Brain pericyte (primary cell): ENCODE measurements at places on chromosomes 16 and 17.

DNA sequence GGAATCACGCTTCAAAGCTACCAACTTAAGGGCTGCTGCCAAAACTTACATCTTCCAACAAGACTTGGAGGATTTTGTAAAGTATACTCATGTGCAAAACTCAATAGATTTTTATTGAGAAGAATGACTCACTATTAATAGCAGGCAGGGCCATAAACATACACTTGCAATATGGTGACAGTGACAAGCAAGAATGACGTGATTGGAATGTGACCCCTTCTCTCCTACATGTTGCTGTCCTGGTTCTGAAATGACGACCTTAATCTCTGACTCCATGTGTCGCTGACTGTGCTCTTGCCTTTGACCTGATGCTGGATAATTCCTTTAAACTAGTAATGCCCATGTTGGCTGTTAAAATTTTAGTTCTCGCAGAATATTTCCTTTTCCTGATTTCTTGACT lies 174.5 kb downstream of the PARN start:
- DNase-seq = no peak

DNA sequence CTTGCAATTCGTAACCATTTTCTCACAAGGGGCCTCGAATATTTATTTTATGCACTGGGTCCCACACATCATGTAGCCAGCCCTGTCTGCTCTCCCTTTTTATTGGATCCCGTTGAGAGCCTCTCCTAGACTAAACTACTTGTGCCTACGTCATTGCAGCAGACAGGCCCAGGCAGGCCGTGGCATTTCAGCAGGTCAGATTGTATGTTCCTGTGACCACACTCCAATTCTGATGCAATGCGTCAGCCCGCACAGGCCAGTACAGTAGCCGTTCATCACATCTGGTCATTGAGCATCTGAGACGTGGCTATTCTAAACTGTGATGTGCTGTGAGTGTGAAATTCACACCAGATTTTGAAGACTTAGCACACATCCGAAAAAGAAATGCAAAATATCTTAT lies 42.2 kb downstream of the ABAT start:
- DNase-seq = no peak

- DNase-seq = no peak
Observed at GRCh38 chr16:35311475-35311874, 1852.1 kb downstream of the TP53TG3F start.

DNA sequence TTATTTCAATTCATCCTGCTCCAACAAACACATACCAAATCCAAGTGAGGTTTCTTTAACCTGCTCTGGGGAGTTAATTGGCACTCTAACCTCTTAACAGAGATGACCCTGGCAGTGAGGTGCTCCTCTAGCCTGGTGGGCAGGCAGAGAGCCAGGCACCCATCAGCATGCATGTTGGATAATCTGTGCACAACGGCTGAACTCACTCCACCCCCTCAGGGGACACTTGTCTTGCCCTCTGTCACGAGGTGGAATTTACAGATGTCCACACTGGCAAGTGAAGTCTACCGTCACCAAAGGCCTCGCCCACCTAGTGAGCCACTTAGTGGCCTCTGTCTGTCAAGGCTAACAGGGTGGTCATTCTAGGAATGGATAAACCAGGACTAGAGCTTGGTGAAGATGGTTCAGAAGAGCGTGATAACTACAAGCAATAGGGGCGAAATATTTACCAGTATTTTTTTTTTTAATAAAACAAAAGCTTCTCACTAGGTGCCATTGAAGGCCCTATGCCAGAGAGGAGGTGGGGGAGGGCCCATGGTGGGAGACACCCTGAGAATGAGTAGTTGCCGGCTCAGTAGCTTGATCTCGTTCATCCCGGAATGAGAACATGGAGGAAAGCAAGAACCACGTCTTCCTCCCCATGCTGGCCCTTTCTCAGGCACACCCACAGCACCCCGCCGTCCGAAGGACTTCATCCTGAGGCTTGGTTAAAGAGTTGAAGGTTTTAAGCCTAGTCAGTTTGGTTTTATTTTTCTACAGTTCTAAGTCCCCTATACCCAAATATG lies 25.2 kb downstream of the PLD6 start:
- DNase-seq = no peak

DNA sequence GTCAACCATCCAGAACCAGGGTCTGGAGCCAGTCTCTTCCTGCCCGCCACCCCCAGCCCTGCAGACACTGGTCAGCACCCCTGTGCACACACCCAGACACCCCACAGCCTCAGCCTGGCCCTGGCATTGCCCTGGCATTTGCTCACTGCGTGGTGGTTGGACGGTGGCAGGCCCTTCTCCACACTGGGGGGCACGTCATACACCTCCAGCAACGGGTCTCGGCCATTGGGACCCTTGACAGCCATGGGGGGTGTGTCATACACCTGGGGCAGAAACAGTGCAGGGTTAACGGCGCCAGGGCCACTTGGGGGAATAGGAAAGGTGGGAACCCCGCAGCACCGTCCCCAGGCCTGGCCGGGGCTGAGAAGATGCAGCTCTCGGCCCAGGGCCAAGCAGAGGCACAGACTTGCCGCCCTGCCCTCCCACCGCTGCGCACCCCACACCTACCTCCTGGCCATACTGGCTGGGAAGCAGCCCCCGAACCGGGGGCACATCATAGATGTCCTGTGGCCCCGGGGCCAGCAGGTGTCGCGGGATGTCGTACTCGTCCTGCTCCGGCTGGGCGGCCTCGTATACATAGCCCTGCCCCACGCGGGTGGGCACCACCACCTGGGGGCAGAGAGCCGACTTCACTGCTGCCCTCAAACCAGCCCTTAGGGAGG lies 14.6 kb downstream of the BCAR1 start:
- DNase-seq = no peak

GRCh38 chr16:82643936-82644630 lies 17.3 kb downstream of the CDH13 start:
- no peak for DNase-seq

DNA sequence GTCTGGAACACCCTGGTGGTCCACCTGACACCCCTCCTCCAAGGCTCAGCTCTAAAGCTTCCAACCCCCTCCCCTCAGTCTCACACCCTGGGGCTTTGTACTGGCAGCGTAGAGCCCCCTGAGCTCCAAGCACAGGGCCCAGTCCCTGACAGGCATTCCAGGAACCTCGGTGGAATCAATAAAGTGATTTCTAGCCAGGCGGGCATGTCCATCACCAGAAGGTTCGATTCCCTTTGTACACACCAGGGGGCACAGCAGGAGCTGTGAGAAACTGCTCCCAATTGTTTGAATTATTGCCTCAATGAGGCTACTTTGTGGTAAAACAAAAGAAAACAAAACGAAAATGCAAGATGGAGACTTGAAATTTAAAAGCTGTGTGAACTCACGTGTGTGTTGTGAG lies 51.8 kb downstream of the SMPD3 start:
- no peak for DNase-seq

DNA sequence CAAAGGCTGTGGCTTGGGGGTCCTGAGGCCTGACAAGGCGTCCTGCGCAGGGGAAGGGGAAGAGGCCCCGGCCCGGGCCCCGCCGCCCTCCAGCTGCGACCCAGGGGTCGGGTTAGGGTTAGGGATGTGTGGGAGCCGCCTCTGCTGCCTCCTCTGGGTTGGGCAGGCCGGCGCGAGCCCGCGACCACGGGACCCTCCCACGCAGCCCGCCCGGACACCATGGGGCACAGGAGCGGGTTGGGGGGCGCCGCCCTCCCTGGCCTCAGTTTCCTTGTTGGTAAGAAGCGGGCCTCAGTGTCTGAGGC lies 386 bp downstream of the CIAO3 start:
- no peak for DNase-seq

DNA sequence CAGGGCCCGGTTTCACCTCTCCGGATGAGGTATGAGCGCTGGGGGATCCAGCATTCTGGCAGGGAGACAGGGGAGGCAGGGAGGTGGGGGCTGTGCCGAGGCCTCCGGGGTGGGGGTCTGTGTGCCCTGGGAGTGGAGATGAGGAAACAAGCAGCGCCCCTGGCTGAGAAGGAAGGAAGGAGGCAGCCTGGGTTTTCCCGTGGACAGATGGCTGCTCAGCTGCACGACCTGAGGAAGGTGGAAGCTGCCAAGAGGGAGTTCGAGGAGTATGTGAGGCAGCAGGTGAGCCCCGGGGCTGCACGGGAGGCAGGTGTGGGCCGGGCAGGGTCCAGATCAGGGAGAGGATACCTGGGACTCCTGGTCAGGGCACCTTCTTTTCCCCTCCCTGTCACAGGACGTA lies 4.3 kb downstream of the RNF112 start:
- DNase-seq = no peak

GRCh38 chr16:66651965-66652364 lies 44.6 kb downstream of the CMTM4 start:
- DNase-seq = no peak

DNA sequence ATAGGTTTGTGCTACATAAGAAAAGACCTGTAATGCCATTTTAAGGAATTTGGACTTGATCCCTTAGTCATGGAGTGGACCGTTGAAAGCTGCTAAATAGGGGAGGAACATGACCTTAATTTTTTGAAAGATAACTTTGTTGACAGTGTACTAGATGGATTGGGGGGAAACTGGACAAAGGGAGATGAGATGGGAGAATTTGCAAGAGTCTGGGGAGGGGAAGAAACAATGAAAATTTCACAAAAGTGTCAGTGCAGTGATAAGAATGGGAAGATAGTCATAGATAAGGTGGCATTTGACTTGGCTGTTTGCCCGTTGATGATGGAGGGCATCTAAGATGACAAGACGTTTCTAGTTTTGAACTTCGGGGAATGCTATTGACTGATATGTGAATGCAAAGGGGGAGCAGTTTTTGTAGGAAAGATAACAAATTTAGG lies 22.3 kb upstream of the KRT10 start:
- DNase-seq = no peak

GRCh38 chr16:23826528-23827045 lies 9.2 kb upstream of the PRKCB start:
- no peak for DNase-seq

DNA sequence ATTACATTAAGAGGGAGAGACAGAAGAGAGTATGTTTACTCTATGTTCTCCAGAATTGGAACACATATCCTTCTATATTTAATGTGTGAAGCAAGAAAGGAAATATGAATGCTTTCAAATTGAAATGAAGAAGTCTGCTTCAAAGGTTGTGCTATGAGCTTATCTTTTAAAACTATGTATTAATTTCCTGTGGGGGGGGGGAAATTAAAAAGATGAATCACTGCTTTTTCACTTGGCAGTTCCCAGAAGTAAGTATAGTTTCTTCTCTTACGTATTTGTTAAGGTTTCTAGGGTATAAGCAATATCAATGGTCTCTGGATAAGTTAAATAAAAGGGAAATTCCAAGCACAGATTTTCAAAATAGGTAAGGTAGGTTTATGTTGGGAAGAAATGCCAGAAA lies 7.0 kb downstream of the TERF2 start:
- no peak for DNase-seq

DNA sequence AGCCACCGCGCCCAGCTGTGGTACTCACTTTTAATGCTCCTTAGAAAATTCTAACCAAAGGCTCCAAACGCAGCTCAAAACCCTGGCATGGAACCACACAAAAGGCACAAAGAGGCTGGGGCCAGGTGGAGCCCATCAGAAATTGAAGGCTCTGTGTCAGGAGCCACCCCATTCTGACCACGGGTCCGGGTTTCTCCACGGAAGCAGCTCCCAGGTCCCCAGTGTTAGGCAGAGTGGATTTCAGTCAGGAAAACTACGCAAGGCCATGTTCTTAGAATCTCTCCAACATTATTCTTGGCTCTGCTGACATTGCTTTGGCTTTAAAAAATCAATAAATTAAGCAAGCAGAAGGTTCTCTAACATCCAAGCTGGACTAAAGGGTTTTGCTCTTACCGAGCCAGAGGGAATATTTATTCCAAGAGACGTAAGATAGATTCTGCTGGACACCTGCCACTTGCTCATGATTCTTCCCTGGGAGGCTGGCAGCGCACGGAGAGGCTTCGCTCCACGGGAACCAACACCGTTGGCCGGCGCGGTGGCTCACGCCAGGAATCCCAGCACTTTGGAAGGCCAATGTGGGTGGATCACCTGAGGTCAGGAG lies 93.5 kb downstream of the NXN start:
- no peak for DNase-seq

GRCh38 chr17:44608727-44609435 lies 47.4 kb upstream of the MEIOC start:
- DNase-seq = no peak

DNA sequence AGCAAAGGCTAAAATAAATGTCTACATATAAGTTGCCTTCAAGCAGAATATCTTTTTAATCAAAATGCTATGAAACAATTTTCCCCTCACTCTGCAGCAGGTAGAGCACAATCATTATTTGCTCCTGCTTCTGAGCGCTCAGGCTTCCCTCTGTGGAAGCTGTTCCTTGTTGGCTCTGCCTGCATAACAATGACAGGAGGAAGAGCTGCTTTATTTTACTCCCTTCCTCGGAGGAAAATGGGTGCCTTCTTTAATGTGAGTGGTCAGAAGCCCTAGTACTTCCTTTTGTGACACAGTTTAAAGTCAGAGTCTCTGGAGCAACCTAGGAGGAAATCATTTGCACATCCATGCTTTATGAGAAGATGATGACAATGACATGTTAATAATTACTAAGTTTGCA lies 492.1 kb downstream of the CDH8 start:
- DNase-seq = no peak

- no peak for DNase-seq
Observed at GRCh38 chr17:73231395-73231794, 30.3 kb downstream of the CPSF4L start.

- DNase-seq = no peak
Observed at GRCh38 chr16:89823087-89823823, 5.0 kb upstream of the SPIRE2 start.

DNA sequence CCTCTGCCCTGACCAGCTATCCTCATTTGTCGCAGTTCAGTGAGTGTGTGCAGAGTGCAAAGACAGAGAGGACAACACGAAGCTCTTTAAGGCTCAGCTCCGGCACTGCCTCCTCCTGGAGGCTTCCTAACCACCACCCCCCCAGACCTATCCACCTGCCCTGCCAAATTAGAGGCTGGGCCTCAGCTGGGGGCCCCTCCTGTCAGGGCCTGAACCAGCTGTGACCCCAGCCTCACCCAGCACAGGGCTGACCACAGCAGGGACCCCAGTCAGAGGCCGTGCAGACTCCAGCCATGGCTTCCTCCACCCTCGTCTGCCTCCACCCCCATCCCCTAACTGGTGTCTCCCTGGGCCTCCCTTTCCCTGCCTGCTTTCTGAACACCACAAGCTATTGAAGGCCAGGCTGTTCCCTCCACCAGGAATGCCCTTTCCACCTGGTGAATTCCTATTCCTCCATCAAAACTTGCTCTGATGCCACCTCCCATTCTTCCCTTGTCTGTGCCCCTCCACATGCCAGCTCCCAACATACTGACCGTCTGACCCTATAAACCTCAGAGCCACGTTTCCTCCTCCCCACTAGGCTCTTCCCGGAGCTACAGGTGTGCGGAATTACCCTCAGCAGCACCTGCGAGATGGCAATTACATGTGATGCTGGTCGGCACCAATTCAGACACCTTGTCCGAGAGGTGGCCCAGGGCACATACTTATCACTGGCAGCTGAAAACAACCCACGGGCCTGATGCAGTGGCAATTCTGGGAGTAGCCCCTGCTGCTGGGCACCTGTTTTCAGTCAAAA lies 8.8 kb downstream of the SREBF1 start:
- DNase-seq = no peak

GRCh38 chr17:19360772-19361171 lies 1.8 kb downstream of the B9D1 start:
- no peak for DNase-seq

GRCh38 chr17:78020717-78021108 lies 62.2 kb downstream of the TNRC6C start:
- no peak for DNase-seq

GRCh38 chr16:57766714-57767348 lies 31.3 kb downstream of the KATNB1 start:
- no peak for DNase-seq

GRCh38 chr17:3960764-3961163 lies 3.5 kb downstream of the ATP2A3 start:
- no peak for DNase-seq
